ENCODE measurements at places on chromosomes 16 and 17. TPM values are rescaled to one million over a fixed set of nuclear protein-coding genes. Genes with fewer than 3 reads are reported as not detected.

UMOD gene
- not detected for total RNA-seq

SLC13A5 gene
- not detected for total RNA-seq

ASPHD1 gene
- total RNA-seq = not detected

GRCh38 chr16:82700541-82701235, 73.9 kb downstream of the CDH13 start:
- no peak for DNase-seq
- no peaks in the 10 kb centered on the region for H3K4me1 ChIP-seq
- no peak overlapping the region for H3K4me3 ChIP-seq
- H3K27ac ChIP-seq = no peak overlapping the region
- H3K27me3 ChIP-seq = peaks cover 8% of the 10 kb centered on the region
- no peaks in the 10 kb centered on the region for H3K36me3 ChIP-seq

DNA sequence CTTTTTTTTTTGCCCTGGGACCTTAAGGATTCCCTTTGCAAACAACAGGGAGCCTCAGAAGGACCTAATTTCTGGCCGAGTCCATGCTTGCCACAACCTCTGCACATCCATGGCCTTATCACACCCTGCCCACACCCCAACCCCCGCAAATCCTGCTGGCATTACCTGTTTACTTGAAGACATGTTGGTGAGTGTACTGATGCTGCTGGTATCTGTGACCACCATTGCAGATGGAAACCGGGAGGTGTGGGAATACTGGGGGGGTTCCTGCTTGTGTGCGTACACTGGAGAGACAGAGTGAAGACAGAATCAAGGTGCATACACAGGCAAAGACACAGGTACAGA, 46.0 kb downstream of the HNF1B start:
- peaks cover 23% of the 10 kb centered on the region for H3K27me3 ChIP-seq
- DNase-seq = no peak
- no peak overlapping the region for H3K4me3 ChIP-seq
- no peaks in the 10 kb centered on the region for H3K36me3 ChIP-seq

Data from naive thymus-derived CD8-positive, alpha-beta T cell (primary cell).